Fibroblast of the aortic adventitia (primary cell): ENCODE measurements at places on chromosomes 11 and 22.

DNA sequence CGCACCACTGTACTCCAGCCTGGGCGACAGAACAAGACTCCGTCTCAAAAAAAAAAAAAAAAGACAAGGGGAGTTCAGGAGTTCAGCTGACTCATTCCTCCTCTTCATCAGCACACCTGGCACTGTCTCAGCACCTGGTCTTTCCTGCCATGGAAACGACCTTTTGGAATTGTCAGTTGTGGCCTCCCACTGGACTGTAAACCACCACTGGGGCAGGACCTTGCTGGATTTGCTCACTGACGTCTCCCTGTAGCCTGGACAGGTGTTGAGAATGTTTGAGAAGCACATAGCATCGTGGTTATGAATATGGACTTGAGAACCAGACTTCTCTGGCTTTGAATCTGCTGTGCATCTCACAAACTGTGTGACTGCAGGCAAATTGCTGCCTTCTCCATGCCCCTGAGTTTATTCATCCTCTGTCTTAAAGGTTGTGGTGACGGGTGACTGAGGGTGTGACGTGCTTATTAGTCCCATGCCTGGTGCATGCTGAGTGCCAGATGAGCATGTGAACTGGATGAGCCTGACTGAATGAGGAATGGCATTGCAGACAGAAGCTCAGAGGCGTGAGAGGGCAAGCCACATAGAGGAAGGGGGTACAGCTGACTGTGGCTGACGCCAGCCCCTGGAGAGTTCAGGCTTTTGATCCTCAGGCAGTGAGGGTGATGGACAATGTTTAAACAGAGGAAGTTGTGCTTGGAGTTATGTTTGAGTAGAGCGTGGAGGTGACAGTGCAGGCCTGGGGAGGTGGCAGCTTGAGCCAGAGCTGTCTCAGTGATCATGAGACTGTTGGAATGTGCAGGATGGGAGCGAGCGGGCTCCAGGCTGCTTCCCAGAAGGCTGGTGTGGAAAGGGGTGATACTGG is 12.7 kb downstream of the TOM1 start:
- peak; percentile 54 for DNase-seq

DNA sequence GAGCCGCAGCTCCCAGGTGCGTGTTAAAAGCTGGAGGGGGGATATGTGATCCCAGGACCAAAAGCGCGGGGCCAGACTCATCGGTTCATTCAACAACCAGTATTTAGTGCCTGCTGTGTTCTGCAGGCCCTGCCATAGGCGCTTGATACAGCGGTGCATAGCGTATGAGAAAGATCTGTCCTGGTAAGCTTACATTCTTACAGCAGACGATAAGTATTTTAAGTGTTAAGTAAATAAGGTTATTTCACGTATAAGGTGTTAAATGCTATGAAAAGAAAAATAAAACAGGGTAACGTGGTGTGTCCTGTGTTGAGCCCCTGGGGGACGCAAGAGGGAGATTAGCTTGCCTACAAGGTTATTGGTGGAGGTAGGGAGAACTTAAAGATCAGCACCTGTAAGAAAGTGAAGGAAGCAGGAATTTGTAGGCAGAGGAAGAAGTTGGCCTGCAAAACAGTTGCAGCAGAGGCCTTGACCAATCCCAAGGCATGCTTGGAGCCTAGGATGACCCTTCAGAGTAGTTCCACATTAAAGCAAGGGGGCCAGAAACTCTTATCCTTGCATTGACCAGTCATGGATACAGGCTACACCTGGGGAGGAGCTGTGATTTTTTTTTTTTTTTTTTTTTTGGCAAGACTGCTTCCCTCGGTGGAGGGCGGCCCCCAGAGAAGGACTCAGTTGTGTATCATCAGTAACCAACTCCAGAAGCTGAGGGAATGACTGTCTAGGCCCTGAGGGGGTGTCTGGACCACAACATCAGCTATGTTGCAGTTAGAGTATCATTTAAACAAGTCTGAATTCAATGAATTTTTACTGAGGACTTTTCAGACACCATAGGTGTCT is 487 bp upstream of the LIPT2 start:
- peak; percentile 30 for DNase-seq

- DNase-seq, result no peak
These were observed 63.9 kb downstream of the RPL27A start for GRCh38 chr11:8746331-8746974.

GRCh38 chr11:45079943-45080719 is 66.3 kb upstream of the PRDM11 start:
- no peak for DNase-seq

- no peak for DNase-seq
These were observed 20.0 kb upstream of the LMO1 start for GRCh38 chr11:8283465-8284230.

- DNase-seq, result peak; percentile 57
These were observed 21.8 kb downstream of the VPS37C start for GRCh38 chr11:61139387-61139786.

GRCh38 chr11:92457250-92457649 is 232.6 kb downstream of the FAT3 start:
- DNase-seq, result peak; percentile 19

GRCh38 chr11:71140206-71140919 is 112.0 kb downstream of the SHANK2 start:
- no peak for DNase-seq
